Activated T-helper 2 cell treated with anti-CD3 and anti-CD28 coated beads, Interferon-gamma antibody, Interleukin-2, Interleukin-4, amounts not matched to agents 10 μg/mL and 5 μg/mL and 100 μg/mL, durations not matched to agents 14 hours and 24 hours and 36 hours (primary cell): ENCODE measurements at places on chromosomes 6 and 20.

DNA sequence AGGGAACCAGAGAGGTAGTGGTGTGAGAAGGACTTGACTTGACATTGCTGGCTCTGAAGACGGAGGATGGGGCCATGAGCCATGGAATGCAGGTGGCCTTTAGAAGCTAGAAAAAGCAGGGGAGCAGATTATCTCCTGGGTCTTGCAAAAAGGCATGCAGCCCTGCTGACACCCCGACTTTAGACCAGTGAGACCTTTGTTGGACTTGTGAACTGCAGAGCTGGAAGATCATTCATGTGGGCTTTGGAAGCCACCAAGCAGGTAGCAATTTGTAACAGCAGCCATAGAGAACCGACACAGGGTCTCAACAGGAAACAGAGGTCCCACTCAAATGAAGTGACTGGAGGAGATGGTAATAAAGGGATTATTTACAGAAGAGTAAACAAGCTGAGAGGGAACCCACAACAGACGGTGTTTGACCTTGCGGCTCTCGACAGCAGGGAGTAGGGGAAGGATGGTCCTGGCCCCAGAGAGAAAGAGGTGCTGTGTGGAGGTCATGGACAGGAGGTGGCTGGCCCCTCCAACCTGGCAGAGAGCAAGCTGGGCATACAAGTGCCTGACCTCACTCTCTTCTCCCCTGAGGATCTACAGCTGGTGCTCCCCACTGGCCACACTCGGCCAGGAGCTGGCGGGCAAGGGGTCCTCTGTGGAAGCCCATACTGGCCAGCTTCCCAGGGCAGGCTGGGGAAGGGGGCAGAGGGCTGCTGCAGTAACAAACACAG, 43.9 kb downstream of the SLC22A23 start:
- no peak for DNase-seq

DNA sequence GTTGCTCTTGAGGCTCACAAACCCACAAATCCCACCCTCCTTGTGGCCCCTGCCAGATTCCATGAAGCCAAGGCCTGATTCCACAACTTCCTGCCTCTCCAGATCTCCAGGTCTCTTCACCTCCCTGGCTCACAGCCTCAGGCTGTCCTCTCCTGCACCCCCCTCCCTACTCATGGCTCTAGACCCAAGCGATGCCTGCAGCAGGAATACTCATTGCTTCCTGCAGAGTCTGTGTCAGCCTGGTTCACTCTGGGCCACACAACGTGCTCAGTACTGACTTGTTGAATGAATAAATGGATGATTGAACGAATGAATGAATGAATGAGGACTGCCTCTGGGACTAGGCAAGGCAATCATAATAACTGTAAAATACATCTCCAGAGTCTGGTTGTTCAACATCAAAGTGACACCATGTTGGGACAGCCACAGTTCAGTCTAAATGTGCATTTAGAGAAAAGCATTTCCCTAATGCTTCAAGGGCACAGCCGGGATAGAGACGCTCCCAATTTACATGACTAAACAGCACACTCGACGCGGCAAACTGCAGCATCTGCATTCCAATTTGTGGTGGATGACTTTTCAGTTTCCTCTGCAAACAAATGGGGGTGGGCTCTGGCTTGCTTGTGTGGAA, 139.9 kb downstream of the GRM4 start:
- DNase-seq, result no peak

DNA sequence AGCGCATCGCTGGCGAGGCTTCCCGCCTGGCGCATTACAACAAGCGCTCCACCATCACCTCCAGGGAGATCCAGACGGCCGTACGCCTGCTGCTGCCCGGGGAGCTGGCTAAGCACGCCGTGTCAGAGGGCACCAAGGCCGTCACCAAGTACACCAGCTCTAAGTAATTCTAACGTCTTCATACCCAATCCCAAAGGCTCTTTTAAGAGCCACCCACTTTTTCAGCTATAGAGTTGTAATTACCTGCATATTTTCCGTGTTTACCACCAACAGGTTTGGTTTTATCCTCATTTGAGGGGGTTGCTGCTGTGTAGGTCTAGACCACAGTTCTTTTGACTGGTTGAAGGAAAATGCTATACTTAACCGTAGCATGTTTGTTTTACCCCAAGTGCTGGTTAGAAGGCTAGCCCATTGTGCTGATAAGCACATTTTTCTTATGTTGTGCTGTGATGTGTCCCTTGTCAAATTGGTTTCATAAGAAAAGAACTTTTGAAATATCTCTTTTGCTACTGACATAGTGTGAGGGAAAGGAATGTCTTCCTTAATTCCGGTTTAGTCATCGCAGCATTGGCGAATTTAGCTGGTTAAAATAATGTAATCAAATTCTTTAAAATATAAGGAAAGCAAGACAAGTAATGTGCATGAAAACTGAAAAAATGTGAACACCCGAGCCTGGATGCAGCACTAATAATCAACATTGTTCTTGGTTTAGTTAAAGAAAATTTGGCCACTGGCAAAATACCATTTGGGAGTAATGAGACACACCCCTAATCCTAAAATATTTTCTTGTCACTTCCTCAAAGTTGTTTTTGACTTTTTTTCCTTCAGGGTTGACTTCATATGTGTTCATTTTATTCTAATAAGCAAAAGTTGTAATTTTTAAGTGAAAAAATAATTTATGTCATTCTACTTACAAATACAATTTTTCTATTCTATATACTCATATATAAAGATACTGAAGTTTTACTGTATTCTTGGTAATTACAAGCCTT, 112.8 kb downstream of the HFE start:
- no peak for DNase-seq

GRCh38 chr20:64001607-64002011, 20.7 kb downstream of the PRPF6 start:
- no peak for DNase-seq

DNA sequence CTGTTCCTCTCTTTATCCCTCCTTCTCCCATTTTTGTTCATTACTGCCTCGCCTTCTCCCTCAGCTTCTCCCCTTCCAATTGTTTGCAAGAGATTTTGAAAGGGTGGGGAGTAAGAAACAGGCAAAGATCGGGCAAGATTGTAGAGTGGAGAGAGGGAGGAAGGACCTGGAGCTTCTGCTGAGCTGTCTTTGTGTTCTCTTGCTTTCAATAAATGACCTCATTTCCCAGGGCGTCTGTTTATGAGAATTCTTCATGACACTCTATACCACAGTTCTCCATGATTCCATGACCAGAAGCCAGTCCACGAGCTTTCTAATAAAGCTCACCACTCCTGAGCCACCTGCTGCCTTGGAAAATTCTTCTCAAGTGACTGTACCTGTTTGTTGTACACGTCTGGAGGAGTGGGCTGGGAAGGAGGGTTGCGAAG, 50.0 kb upstream of the PLEKHG1 start:
- no peak for DNase-seq

DNA sequence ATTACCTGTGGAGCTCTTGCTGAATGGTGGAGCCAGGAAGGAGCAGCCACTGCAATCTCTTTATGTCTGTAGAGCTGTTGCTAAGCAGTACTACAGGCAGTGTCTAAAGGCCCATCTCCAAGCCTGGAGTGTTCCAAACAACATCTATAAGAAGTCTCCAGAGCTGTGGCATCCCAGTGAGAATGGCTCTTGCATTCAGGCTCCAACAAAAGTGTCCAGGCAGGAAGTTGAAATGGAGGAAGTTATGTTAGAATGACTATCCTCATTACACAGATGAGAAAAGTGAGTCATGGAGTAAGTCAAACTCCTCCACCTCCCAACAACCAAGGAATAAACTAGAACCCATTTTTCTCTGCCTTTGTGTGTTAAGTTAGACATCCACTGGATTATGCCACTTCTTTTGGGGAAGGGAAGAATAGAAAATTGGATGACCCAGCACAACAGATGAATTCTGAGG, 288.5 kb upstream of the STXBP5 start:
- no peak for DNase-seq

DNA sequence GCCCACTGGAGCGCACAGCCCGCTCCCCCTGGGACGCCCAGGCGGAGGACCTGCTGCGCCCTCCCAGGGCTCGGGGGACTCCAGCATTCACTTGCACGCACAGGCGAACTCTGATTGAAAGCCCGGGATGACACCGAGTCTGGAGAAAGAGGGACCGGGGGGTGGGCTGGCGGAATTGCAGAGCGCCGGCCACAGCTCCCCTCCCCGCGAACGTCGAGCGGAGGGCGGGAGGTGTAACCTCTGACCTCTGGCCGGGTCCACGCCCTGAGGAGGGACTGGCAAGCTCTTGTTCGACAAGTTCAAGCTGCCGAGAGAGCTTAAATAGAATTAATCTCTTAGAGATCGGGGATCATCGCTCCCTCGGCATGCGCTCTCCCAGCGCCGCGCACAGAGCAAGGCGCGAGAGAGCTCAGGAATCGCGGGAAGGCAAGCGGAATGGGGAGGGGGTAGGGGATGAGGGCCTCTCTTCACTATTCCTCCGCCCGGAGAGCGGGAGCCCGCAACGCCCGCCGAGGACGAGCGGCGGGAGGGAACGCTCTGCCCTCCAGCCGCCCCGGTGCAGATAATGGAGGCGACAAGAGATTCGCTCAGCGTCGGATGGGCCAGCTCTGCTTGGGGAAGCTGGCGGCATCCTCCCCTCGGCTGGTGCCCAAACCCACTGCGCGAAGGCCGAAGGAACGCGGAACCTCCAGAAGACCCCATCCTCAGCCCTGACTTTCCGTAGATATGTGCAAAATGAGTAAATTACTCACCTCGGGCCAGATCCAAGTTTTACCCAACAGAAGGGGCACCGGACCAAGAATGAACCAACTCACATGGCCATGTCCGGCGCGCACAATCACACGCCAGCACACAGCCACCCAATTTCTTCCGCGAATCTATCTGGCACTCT, 761 bp upstream of the NR2E1 start:
- no peak for DNase-seq

- no peak for DNase-seq
Measured at GRCh38 chr20:62860391-62860923, 1.2 kb downstream of the TCFL5 start.

- no peak for DNase-seq
Measured at GRCh38 chr20:31948008-31948407, 3.8 kb downstream of the PDRG1 start.

- DNase-seq, result no peak
Measured at GRCh38 chr20:34567892-34568865, 9.7 kb downstream of the MAP1LC3A start.

DNA sequence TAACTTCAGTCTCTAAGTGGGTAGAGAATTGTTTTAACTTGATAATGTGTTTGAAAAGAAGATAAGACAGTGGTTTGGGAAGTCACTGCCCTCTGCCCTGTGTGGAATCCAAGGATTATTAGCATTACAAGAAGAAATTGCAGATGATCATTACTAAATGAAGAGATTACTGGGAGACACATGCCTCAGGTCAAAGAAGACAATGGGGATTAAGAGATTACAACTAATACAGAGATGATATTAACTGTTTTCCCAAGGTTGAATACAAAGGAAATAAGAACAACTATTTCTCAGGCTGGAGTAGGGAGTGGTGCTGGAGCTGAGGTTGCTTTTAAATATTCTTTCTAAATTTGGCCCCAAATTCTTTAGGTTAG, 166.0 kb downstream of the TRMT11 start:
- no peak for DNase-seq

DNA sequence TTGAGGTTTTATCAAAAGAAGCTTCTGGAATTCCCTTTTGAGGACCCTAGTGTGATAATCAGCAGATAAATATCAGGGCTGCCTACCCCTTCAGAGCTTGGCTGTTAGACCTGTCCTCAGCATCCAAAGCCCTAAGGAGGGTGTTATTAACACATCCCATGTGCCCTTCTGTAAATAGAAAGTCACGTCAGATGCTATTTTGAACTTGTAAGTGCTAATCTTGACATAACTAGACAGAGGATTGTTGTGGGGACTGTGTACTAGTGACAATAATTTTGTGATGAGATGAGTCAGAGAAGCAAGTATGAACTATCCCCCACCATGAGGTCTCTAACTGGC, 4.9 kb upstream of the LAMA4 start:
- DNase-seq, result no peak

DNA sequence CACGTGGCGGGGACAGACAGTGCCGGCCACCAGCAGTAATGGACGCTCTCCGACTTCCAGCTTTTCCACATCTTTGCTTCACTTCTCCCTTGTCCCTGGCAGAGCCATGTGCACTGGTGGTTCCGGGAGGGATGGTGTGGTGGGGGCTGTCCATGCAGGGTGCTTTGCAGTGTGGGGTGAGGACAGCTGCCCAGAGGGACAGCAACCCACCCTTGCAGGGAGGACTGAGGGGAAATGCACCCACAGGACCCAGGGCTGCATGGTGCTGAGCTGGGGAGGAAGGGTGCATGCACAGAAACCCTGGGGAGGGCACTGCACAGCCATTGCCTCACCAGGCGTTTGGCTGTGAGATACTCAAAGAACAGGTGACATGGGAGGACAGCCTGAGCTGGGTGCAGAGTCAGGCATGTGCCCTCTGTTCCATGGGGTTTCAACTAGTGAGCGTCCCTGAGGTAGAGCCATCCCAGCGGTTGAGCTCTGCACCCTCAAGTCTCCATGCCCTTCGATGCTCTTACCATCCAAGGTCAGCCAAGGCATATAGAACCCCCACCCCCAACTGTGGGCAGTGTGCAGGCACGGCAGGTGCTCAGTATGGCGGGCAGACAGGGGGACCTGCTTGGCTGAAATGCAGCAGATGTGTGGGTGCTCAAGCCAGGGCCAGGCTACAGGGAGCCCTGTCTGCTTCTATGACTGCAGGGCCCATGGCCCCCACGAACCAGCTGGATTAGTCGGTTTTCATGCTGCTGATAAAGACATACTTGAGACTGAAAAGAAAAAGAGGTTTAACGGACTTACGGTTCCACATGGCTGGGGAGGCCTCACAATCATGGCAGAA, 239.7 kb downstream of the TTLL2 start:
- no peak for DNase-seq

GRCh38 chr20:41174373-41174772, 37.0 kb downstream of the PLCG1 start:
- peak; percentile 6 for DNase-seq

- DNase-seq, result no peak
Measured at GRCh38 chr6:136624347-136624746, 74.1 kb upstream of the MAP7 start.

- no peak for DNase-seq
Measured at GRCh38 chr20:21862956-21863355, 157.5 kb downstream of the PAX1 start.
